ENCODE measurements at places on chromosomes 7 and 10.

- no peak for DNase-seq
Observed at GRCh38 chr10:123428391-123428790, 237.8 kb upstream of the GPR26 start.

DNA sequence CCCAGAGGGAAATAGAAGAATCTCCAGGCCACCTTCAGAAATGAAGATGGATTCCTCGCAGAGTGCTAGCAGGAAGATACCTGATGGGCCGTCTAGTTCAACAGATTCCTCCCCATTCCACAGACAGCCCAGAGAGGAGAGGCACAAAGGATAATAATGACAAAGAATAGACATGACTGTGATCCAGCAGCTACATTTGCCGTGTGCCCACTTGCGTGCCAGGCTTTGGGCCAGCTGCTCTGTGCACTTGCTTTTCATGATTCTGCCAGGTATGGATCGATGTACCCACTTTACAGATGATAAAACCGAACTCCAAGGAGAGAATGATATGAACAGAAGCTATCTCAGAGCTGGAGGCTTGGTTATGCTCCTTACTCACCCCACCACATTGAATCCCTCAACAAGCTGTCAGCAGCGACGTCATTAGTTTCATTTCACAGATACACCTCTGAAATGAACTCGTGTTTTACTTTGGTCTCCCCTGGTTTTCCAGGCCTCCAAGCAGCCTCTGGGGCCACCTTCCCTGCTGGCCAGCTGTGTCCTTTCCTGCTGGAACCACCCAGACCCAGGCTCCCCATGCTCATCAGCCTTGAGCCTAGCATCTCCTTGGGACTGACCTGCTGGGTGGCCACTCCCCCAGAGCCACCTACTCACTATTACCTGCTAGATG, 11.9 kb upstream of the WDFY4 start:
- no peak for DNase-seq

GRCh38 chr10:132300582-132300981, 7.2 kb downstream of the STK32C start:
- no peak for DNase-seq

DNA sequence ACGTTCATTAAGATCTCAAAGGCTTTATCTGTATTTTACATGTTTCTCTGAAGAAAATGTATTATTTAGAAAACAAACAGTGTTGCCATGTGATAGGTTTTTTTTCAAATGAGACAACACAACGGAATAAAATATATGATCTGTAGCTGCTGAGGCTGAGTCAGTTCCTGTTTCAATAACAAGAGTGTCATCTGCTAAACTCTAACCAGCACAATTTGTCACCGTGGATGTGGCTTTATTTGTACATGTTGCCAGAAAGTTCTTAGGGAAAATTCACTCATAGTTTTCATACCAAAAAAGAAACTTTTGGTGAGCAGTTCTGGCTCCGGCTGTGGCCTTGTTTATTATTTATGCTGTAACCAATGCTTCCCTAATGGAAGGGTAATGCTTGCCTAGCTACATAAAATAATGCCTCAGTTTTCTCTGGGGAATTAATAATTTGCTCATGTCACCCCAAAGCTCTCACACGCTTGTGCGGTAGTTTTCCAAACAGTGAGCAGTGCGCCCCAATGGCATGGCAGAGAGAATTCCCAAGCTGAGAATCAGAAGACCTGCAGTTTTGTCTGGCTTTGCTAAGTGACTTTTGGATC, 20.3 kb upstream of the KLF6 start:
- DNase-seq: peak; percentile 98

DNA sequence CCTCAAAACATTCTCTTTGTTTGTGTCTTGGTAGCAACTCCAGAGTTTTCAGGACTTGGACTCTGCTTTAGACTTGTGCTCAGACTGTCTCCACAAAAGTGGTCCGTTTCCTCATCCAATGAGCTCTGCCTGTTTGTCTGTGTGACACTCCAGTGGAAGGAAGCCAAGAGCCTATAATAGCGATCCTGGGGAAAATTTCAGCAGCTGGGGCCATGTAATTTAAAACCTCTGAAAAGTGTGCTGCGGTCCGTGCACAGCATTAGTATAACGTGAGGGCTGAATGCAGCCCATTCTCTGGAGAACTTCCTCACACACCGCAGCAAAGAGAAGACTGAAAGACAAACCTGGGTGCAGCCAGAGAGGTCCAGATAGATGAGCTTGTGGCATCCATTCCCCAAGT, at the start of gene LRRC17:
Gene LRRC17 (plus strand): TSS at position 259 of the 400 bp plus-strand sequence. CDS start 20,914 bp downstream, outside the sequence.
- no peak for DNase-seq

DNA sequence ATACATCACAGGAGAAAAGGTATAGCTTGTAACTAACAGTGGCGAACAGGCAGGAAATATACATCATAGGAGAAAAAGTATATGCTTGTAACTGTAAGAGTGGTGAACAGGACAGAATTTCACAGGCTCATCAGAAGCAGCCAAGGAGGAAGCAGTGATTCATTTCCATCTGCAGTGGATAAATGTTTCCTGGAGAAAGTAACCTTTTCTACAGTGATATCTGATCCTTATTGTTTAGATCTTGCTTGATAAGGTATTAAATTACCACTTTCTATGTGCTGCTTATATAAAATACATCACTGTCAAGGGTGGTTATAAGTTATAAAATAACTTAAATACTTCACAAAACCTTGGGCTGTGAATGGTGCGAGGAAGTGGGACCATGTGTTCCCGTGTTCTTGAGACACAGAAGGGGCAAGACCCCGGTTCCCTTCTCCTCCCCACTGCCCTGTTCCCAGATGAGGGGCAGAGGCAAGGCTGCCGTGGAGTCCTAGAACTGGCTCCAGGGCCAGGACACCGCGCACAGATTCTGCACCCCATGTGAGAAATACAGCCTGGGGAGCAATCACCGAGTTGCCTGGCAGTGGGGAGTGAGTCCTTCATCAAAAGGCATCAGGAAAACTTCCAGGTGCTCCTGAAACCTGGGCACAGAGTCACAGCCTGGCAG, 135.2 kb downstream of the DIP2C start:
- DNase-seq: no peak

DNA sequence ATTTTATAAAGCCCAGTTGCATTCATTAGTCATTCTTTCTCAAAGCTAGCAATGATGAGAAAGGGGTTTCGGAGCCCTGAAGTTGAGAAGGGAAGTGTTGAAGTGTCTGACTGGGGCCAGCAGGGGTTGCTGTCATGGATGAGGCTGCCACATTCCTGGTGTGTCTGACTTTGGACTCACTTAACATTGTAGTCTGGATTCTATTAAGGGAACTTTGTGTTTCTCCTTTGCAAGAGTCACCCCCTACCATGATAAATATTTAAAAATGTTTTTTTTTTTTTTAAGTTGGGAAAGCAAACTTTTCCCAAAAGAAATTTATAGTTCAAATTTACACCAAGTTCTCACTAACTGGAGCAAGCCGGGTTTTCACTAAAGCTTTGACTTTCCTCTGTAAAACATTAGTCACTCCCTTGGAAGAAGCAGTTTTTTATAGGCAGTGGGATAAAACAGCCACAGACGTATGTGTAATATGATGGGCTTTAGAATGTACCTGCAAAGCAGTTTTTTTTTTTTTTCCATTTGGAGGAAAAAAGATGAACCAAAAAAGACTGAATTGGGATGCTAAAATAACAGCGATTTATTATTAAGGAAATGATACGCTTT, 243.6 kb downstream of the TWIST1 start:
- no peak for DNase-seq

DNA sequence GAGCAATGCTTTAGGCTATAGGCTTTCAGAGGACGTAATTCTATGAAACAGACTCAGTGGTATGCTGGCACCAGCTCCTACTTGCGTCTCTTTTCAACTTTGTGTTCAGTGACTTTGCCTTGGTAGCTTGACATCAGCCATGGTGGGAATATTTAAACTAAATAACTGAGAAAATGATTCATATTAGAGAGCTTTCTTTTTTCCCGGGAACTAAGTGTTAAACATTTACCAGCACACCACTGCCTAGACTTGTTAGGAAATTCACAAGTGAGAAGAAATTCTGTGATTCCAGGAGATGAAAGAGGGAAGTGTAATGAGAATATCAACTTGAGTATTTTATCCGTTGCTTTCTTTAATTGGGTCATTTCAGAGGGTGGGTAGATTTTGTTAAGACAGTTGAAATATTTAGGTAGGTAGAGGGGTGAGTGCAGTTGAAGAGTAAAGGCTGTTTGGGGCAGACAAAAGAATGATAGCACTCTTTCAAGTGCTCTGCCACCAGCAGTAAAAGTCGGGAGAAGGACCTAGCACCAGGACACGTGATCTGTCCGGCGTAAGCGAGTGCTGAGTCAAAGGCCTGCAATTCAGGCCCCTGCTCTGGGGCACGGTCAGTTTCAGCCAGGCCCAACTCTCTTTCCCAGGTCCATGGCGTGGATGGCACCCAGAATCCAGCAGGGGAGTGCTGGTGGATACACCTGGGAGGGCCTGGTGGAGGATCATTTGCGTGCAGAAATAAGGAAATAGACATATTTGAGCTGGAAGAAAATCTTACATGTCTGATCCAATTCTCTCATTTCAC, 206.3 kb downstream of the SNX10 start:
- no peak for DNase-seq

DNA sequence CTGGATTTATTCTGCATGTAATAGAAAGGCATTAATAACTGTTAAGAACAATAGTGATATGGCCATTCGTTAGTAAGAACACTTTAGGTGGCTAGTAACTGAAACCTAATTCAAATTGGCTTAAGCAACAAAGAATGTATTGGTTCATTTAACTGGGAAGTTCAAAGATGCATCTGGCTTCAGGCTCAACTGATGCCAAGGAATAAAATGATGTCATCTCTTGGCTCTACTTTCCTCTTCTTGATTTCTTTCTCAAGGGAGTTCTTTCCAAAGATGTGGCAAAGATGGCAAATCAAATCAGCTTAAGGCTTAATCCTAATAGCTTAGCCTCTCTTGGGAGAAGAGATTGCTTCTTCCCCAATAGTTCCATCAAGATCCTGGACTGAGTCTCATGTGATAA, 51.6 kb downstream of the PIK3CG start:
- DNase-seq: no peak

DNA sequence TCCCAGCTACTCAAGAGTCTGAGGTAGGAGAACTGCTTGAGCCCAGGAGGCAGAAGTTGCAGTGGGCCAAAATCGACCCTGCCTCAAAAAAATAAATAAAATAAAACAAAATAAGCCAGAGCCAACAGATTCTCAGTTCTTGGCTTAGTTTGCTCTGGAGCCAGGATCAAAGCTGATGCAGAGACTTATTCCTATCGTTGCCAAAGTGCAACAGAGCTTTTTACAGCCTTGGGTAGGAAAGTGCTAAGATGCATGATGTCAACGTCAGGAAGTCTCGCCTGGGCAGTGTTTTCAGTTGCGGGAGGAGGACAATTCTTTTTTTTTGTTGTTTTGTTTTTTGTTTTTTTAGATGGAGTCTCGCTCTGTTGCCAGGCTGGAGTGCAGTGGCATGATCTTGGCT, 43.8 kb upstream of the CYTH3 start:
- no peak for DNase-seq

GRCh38 chr10:124032087-124032935, 61.1 kb downstream of the CHST15 start:
- no peak for DNase-seq

DNA sequence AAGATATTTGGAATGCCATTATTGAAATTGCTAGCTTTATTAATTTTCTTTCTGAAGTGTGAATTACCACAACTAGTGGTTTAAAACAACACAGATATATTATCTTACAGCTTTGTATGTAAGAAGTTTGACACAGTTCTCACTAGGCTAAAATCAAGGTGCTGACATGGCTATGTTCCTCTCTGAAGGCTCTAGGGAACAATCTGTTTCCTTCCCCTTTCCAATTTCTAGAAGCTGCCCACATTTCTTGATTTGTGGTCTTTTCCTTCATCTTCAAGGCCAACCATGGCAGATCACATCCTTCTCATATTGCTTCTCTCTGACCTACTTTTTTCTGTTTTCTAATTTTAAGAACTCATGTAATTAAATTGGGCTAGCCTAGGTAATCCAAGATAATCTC, 43.3 kb upstream of the SLC26A3 start:
- no peak for DNase-seq

DNA sequence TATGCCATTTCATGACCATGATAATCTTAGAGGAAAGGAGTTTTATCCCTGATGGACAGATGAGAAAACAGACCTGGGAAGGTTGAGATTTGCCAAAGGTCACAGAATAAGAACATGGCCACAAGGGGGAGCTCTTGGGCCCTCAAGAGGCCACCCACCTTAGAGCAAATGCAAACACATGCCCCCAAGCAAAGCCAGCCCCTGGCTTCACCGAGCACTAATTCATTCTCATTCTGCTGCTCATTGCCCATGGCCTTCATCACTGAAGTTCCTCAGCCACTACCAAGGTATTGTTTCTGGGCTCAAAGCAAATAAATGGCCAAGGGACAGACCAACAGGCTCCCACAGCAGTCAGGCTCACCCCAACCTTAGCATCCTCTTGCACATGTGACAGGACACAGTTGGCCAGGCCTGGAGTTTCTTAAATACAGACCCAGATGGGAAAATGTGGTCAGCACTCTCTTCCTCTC, 44.2 kb downstream of the PDLIM1 start:
- peak; percentile 51 for DNase-seq
